ENCODE measurements at places on chromosomes 7 and 10.

GRCh38 chr10:119479532-119479931, 63.0 kb downstream of the RGS10 start:
- DNase-seq: no peak

GRCh38 chr7:154371424-154371823, 319.2 kb downstream of the DPP6 start:
- DNase-seq: no peak

DNA sequence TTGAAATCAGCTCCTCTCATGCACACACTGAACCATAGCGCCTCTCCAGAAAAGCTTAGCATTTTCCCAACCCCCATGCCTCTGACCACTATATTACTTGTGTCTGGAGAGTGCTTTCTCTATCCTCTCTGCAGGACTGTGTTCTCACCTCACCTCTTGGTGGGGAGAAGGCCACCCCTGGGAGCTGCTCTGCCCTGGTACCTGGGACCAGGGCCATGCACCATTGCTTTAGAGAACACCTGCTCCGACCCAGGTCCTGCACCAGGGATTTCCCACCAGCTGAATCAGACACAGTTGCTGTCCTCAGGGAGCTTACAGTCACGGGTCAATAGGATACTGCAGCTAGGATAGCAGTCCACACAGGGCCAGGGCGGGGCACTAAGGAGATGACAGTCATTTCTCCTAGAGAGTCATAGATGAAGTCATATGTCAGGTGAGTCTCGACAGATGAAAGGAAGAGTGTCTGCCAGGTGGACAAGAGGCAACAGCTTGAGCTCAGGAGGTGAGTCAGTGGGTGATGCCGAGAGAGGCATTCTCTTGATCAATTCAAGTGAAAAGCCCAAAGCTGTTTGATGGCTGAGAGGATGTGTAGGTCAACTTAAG, 619 bp upstream of the LMTK2 start:
- DNase-seq: no peak

DNA sequence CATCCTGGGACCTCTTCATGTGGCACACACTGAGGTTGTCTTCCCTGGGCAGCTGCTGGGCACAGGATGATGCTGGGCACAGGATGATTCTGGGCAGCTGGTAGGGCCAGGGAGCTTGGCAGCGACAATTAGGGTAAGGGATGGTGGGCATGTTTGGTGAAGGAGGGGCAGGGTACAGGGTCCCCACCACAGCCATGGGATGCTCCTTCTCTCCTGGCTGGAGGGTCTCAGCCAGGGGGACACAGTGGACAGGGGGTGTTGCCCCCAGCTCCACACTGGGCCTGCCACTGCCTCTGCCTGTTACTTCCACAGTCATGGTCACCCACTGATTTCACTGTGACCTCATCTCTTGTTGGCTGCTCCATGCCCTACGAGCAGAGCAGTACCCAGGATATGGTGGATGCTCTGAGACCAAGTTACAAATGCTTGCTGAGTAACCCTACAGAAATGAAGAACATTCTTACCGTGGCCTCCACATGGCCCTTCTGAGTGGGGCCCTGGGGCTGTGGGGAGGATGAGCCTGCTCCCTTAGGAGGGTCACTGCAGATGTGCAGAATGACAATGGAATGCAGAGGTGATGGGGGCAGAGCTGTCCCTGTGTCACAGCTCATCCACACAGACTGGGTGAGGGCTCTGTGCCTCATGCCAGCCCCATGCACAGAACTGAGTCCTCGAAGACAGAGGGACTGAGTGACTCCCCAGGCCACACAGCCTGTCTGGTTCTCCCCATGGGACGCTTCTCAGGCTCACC, 28.4 kb upstream of the RET start:
- no peak for DNase-seq

DNA sequence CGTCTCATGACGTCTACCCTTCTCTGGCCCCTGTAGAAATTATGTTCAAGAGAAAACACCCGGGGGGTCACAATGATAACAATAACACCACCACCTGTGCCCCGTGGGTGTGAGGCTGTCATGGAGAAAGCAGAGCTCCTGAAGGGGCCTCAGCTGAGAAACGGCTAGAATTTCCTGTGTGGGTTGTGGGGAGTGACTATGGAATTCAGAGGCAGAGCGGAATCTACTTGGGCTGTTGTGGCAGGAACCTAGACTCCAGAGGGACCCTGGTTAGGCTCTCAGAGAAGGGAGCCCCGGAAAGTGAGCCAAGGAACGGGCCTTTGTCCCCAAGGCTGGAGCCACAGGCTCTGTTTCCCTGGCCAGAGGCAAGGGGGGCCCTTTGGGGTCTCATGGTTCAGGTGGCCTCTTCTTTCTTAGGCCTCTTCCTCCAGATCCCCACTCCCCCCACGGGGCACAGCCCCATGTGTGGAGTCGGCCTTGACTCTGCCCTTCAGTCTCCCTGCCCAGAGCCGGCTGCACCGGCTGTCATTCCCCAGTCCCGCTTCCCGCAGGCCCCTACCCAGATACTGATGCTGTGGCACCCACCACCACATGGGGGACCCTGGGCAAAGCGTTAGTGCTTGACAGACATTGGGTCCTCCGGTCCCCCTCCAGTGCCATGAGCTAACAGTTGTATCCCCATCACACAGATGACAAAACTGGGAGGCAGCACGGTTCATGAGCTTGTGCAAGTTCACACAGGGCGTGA, 6.5 kb upstream of the GIMAP8 start:
- DNase-seq: no peak

Measured in NCI-H1417 treated with DMSO at 0.1 percent for 48 hours (cell line).